Left renal cortex interstitium (tissue), 4 donors: ENCODE measurements at places on chromosomes 1 and 21. TPM values are rescaled to one million over a fixed set of nuclear protein-coding genes. Genes with fewer than 3 reads are reported as not detected.

The DCDC2B gene
- polyA plus RNA-seq: 0.21 TPM

The C8B gene
- polyA plus RNA-seq: not detected

The GJB5 gene
- polyA plus RNA-seq: 0.30 TPM

The CDC42BPA gene
- 36.2 TPM for polyA plus RNA-seq

The SPRR5 gene
- polyA plus RNA-seq: not detected

The CREB3L4 gene
- polyA plus RNA-seq: 34.0 TPM

The S100A2 gene
- polyA plus RNA-seq: 9.8 TPM

The LCE3E gene
- not detected for polyA plus RNA-seq

The NBPF6 gene
- polyA plus RNA-seq: not detected

DNA sequence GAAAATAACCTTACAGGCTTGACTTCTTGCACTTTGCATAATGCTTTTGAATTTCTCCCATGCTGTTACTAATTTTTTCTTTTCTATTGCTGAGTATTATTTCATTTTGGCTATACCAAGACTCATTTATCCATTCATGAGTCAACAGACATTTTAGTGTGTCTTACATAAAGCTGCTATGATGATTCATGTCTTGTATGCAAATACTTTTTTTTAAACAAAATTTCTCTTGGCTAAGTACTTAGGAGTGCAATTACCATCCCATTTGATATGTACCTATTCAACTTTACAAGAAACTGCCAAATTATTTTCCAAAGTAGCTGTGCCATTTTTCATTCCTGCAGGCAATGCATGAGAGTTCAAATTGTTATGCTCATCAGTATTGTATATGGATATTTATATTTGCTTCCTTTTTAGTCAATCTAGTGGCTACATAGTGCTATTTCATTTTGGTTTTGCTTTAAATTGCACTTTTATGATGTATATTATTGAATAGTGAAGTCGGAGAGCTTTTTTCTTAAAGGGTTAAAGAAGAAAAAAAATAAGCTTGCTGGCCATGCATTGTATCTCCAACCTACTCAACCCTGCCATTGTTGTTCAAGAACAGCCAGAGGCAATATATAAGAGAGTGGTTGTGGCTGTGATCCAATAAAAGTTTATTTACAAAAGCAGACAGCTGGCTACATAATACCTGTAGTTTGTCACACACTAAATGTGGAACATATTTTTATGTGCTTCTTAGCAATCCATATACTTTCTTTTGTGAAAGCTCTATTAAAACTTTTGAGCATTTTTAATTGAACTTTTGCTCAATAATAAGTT is 862.8 kb downstream of the KCNT2 start:
- DNase-seq: no peak

DNA sequence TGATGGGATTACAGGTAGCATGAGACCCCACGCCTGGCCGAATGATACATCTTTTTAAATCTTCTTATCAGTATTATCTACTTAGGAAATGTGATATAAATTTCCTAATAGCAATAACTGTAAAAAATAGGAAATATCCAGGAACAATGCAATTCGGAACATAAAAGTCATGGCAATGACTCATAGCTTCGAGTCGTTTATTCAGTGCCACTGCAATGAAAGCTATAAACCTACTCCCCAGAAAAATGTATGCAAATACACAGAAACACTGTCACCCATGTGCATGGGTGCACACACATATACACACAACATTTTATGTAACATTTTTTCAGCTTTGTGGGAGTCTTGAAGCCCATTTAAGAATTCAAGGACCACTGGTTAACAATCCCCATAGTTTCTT is 194.6 kb downstream of the PATJ start:
- DNase-seq: no peak

DNA sequence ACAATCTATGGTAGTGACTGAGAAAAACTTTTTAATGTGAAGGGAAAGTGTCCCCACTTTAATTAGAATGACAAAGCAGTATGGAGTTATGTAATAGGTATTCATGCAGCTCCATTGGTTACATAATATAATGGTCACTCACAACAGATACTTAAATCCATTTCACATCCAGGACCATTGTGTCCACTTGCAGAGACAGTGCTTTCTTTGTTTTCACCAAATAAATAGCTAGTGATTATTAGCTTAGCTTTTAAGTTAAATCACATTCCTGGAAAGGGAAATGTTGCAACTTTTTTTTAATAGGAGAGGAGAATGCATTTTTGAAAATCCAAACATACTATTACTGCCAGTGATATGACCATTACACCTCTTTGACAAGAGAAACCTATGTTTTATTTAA is 22.9 kb downstream of the RGL1 start:
- no peak for DNase-seq

- DNase-seq: no peak
Measured at GRCh38 chr1:33343539-33343938, 22.6 kb upstream of the A3GALT2 start.

GRCh38 chr1:165424454-165425216 is 20.3 kb downstream of the RXRG start:
- no peak for DNase-seq

GRCh38 chr1:36731226-36732014 is 248.7 kb upstream of the CSF3R start:
- DNase-seq: no peak

DNA sequence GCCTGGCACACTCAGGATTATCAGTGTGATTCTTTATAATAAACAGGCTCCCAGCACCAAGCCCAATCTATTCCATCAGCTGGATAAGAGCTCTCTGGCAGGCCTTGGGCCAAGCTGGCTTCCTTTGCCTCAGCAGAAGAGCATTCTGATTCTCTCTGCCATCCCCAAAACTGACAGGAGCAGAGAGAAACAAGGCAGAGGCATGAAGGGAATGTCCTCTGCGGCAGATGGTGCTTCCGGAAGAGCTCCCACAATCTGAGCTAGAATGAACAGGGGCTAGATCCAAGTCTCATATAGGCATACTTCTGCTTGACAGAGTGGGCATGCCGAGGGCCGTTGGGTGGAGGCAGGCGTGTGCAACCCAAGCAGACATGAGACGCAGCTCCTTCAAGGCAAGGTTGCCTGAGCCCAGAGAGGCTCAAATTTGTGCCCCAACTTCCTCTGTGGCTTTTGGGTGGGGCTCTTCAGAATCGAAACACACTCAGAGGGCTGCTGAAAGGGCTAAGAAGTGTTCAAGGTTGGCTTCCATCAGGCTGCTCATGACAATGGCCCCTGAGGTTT is 4.0 kb downstream of the CAPN2 start:
- DNase-seq: no peak

GRCh38 chr1:212247179-212247721 is 38.0 kb upstream of the PPP2R5A start:
- no peak for DNase-seq

DNA sequence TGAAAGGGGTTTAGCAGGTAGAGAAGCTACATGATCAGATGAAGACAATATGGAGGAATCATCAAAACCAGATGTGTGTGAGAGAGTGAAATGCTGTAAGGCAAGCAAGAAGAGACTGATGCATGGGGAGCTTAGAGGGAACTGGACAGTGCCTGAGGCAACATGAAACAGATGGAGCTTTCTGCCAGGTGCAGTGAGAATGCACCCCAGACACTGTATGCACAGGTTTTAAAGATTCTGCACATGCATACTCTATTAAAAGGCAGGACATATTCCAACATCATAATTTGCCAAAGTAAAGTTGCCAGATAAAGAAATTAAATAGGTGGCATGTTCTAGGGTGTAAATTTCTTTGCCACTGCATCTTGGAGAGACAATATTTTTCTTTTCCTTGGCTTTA is 200.1 kb downstream of the AMY1C start:
- no peak for DNase-seq

DNA sequence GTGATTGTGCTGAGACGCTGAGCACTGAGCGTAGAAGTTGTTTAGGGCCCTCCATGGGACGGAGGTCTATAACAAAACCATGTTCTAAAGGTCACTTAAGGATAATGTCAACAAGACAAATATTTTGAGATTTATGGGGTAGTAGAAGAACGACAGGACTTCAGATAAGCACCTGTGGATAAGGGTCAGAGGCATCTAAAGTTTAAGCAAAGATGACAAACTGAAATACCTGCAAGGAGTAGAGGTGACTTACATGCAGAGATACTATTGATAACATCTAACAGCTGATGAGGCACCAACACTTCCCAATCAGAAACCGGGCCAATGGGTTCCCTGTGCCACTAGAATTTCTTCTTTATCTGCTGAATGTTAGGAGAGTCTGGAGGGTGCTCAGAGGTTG is 83.5 kb downstream of the CENPF start:
- no peak for DNase-seq

DNA sequence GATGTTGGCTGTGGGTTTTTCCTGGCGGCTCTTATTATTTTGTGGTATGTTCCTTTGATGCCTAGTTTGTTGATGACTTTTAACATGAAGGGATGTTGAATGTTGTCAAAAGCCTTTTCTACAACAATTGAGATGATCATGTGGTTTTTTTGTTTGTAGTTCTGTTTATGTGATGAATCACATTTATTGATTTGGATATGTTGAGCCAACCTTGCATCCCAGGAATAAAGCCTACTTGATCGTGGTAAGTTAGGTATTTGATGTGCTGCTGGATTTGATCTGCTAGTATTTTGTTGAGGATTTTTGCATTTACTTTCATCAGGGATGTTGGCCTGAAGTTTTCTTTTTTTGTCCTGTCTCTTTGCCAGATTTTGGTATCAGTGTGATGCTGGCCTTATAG is 28.5 kb downstream of the CD55 start:
- no peak for DNase-seq

GRCh38 chr1:107451715-107452114 is 310.9 kb downstream of the NTNG1 start:
- no peak for DNase-seq

DNA sequence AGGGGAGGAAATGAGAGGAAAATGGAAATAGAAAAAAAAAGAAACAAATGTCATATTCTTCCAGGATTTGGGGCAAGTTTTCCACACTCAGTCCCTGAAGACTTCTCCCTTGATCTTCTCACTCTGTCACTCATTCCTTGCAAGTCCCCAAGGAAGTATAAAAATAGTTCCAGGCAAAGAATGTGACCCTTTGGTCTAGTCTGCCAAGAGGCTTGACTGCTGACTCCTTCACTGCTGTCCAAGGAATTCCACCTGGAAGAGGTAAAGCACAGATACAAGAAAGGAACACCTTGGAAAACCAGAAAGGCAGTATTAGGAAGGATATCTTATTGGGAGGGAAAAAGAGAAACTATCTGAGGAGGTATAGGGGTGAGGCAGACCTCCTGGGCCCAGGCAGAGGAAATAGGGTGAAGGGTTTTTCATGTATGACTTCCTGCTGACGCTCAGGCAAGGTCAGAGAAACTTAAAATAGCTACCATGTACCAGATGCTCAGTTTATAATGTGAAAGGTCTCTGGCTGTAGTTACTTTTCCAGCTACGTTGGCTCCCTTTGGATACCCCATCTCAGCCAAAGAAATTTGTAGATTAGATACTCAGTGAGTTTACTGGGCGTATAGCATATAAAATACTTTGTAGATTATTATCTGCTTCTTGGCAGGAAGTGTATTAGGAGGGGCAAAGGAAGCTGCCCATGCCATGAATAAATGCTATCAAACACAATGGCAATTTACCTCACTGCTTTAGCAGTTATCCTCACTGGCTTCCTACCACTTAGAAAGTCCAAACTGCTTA is 2.0 kb upstream of the GJA5 start:
- no peak for DNase-seq

- no peak for DNase-seq
Measured at GRCh38 chr1:192581131-192581927, 5.8 kb downstream of the RGS1 start.

DNA sequence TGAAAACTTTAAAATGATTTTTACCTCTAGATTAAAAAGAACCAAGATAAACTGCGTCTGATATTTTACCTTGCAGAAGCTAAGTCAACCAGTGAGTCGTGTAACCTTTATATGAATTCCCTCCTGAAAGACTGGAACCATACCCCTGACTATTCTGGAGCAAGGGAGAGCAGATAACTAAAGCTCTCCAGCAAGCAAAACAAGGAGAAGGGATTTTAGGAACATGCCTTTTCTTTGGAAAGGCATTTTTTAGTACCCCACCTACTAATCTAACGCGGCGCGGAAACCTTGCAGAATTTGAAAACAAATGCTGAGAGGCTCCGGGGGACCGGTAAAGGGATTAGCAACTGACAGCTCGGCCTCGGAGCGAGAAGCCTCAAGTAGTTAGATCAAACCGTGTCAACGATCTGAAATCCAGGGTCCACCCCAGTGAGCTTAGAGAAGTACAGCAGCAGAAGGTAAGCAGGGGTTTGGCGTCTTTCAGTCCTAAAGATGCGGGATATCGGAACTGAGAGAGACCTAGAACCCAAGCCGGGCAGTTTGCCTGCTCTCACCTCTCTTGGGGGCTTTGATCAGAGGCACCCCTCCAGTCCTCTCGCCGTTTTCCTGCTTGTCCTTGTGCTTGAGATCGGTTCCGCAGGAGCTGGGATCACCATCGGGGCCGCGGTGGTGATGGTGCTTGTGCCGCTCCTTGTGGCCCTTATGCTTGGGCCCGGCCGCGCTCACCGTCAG is 954 bp downstream of the RSBN1 start:
- DNase-seq: peak; percentile 61

GRCh38 chr1:22031214-22031962 is 21.1 kb upstream of the CDC42 start:
- DNase-seq: no peak

GRCh38 chr21:43764576-43765495 is 11.3 kb downstream of the CSTB start:
- no peak for DNase-seq

GRCh38 chr1:176926330-176927086 is 238.0 kb downstream of the ASTN1 start:
- peak; percentile 4 for DNase-seq

- no peak for DNase-seq
Measured at GRCh38 chr1:244557565-244557964, 95.4 kb upstream of the DESI2 start.

DNA sequence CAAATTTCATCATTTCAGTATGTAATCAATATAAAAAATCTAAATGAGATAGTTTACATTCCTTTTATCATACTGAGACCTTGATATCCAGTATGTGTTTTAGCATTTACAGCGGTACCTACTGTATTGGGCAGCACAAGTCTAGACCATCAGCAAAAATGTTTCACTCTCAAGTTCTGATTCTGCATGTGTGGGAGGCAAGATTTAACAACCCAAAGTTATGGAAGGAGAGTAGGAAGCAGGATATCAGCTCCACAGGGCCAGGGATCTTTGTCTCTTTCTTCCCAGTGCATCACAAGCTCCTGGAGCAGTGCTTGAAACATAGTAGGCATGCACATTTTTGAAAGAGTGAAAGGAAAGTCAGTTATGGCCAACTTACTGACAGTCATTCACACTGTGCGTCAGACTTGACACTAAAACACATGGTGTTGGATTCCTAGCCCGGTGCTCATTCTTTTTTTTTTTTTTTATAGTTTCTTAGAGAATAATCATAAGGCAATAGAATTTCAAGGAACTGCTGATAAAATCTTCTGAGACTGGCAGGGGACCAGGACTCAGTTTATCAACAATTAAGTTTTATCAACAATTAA is 6.1 kb downstream of the TENT5C start:
- no peak for DNase-seq

- no peak for DNase-seq
Measured at GRCh38 chr1:224182057-224182865, 779 bp upstream of the DEGS1 start.

DNA sequence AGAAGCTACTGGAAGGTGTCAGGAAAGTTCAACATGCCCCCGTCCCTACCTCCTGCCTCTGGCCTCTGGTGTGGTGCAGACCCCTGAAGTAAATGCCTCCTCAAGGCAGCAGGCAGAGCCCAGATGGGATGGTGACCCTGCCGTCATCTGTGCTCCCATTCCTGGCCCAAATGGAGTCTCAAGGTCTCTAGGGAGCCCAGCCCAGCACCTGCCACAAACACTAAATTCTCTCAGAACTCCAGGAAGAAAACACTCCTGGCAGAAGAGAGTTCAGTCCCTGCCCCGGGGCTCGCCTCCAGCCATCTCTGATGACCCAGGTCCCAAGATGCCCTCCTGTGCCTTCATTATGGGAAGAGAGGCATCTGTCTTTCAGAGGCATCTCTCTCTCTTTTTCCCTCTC is 261.6 kb upstream of the TMEM51 start:
- no peak for DNase-seq
